GM12878 (cell line): ENCODE measurements at places on chromosomes 2 and 18. TPM values are rescaled to one million over a fixed set of nuclear protein-coding genes. Genes with fewer than 3 reads are reported as not detected.

GAD1 gene
- 0.43 and 0.62 TPM in 2 replicates for total RNA-seq

MPV17 gene
- 63.3 and 63.4 TPM in 2 replicates for total RNA-seq

LONRF2 gene
- total RNA-seq, result 0.03 and 0.08 TPM in 2 replicates

- H3K4me1 ChIP-seq, result no peaks in the 10 kb centered on the region
- no peak for DNase-seq
- no peaks in the 10 kb centered on the region for H3K36me3 ChIP-seq
- no peaks in the 10 kb centered on the region for H3K27me3 ChIP-seq
- no peak overlapping the region for H3K27ac ChIP-seq
These were observed 204.2 kb upstream of the RBMS1 start for GRCh38 chr2:160697817-160698216.

- H3K4me3 ChIP-seq, result no peak overlapping the region
- H3K27me3 ChIP-seq, result no peaks in the 10 kb centered on the region
- H3K36me3 ChIP-seq, result peaks cover 5% of the 10 kb centered on the region
- H3K27ac ChIP-seq, result no peak overlapping the region
These were observed 37.0 kb downstream of the IMMT start for GRCh38 chr2:86158286-86158685.
